ENCODE measurements at places on chromosomes 3 and 15.

DNA sequence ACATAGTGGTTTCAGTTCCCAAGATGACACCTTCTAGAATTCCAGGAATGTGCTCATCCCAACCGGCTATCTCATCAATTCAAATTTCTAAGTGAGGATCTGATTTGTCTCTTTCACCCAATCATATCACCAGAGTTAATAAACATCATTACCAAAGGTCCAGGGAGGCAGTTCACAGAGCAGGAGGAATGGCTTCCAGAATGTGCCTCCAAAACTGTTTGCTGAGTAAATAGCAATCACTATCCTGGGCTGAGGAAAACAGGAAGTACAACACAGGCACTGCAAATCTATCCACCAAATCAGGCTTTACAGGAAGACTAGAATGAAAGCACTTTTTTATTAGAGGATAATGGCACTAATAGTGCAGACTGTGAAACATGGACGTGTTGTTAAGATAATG lies 61.5 kb downstream of the OSBPL10 start:
- no peak for DNase-seq

- DNase-seq, result no peak
Measured at GRCh38 chr3:39849992-39850715, 40.7 kb downstream of the MYRIP start.

DNA sequence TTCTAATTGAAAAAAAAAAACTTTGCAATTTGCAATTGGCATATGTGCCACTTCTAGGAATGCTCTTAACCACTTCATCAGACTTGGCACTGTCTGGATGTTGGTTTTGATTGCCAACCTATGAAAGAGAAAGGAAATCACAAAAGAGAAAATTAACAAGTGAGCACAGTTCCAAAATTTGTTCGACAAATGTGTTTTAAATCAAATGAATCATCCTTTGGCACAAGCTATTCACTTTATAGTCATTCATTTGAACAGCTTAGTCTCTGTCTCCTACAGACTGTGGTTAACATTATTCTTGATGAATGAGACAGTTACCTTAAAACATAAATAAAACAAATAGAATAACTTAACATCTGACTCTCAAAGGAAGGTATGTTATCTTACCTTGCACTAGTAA lies 265.0 kb downstream of the EPHA3 start:
- DNase-seq, result peak; percentile 52

- no peak for DNase-seq
Measured at GRCh38 chr3:52892625-52893311, 4.6 kb downstream of the STIMATE start.

DNA sequence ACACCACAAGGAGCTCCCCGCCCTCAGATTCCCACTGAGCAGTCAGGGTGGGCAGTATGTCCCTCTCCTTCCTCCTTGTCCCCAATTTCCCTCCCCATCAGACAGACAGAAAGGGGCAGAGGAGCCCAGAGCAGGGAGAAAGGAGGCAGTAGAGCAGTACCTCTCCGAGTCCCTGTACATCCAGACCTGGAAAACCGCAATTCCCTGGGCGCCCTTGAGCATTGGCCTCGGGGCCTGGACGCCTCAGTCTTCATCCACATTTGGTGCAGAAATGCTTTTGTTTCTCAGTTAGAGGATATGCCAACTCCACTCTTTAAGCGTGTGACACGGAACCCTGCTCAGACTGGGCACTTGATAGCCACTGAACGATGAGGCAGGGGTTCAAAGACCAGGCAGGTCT lies 5.9 kb downstream of the ISG20 start:
- DNase-seq, result no peak

- DNase-seq, result peak; percentile 14
Measured at GRCh38 chr3:39064646-39065045, 12.8 kb downstream of the WDR48 start.

- no peak for DNase-seq
Measured at GRCh38 chr3:39106851-39107387, 508 bp downstream of the GORASP1 start.

DNA sequence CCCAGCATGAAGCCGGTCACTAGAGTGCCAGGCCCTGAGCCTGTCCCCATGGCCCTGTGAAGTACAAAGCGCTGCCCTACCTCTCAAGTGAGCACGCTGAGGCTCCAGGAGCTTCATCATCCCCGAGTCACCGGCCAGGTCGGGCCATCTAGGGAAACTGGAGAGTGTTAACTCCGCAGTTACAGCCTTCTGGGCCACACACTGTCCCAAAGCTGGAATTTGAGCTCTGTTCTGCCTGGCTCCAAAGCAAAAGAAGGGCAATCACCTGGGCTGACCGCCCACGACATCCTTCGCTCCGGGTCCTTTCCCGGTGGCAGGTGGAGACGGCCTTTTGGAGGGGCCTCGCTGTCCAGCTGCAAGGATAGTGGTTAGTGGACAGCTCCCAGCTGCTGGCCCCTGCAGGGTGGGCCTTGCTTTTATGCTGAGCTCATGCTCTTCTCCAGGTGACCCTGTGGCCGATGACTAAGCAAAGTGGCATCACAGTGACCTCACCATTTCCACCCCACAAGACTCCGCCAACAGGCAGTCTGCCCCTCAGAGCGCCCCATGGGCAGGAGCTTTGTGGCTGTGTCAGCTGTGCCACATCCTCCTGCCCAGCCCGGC lies 3.5 kb upstream of the MUC4 start:
- no peak for DNase-seq

- no peak for DNase-seq
Measured at GRCh38 chr3:85303156-85303555, 344.4 kb downstream of the CADM2 start.

Data from fibroblast of skin of left biceps (primary cell).